Caki2 (cell line): ENCODE measurements at places on chromosomes 12 and 14. TPM values are rescaled to one million over a fixed set of nuclear protein-coding genes. Genes with fewer than 3 reads are reported as not detected.

The CELA1 gene
- total RNA-seq: not detected in 2 replicates

The RTL1 gene
- not detected in 2 replicates for total RNA-seq

The CD4 gene
- total RNA-seq: not detected in 2 replicates

The VRTN gene
- total RNA-seq: 0.03 TPM in 1 of 2 replicates, not detected in the other

The GALNT16 gene
- not detected in 2 replicates for total RNA-seq

The ASCL1 gene
- total RNA-seq: not detected in 2 replicates

The SERPINA12 gene
- not detected in 2 replicates for total RNA-seq

The ATG2B gene
- total RNA-seq: 1.2 and 1.6 TPM in 2 replicates

The SLC10A1 gene
- not detected in 2 replicates for total RNA-seq

The MCRS1 gene
- 128 and 149 TPM in 2 replicates for total RNA-seq

The SMCO2 gene
- total RNA-seq: 0.78 TPM in 1 of 2 replicates, not detected in the other

The POTEM gene
- total RNA-seq: not detected in 2 replicates

The RPS6KL1 gene
- total RNA-seq: 2.9 and 4.5 TPM in 2 replicates

The IFI27L1 gene
- total RNA-seq: 6.6 and 21.8 TPM in 2 replicates

The TMEM229B gene
- total RNA-seq: not detected in 2 replicates

The KERA gene
- not detected in 2 replicates for total RNA-seq

The GYS2 gene
- not detected in 2 replicates for total RNA-seq

The DIO3 gene
- total RNA-seq: 0.71 TPM in 1 of 2 replicates, not detected in the other

The CCDC177 gene
- total RNA-seq: not detected in 2 replicates

The RHEBL1 gene
- total RNA-seq: 0.81 and 4.3 TPM in 2 replicates

The SIVA1 gene
- 196 and 239 TPM in 2 replicates for total RNA-seq

The PTGER2 gene
- total RNA-seq: 0.88 and 4.9 TPM in 2 replicates

The LRIG3 gene
- 16.5 and 29.7 TPM in 2 replicates for total RNA-seq

The ADGRD1 gene
- not detected in 2 replicates for total RNA-seq

The C12orf56 gene
- total RNA-seq: not detected in 2 replicates

The FGF23 gene
- total RNA-seq: not detected in 2 replicates

The ITGB7 gene
- 26.4 and 38.6 TPM in 2 replicates for total RNA-seq

The ZFC3H1 gene
- total RNA-seq: 3.2 and 9.8 TPM in 2 replicates

The PLEKHD1 gene
- not detected in 2 replicates for total RNA-seq

The KITLG gene
- total RNA-seq: 32.5 and 35.0 TPM in 2 replicates

The TAMALIN gene
- not detected in 2 replicates for total RNA-seq

The TAS2R7 gene
- not detected in 2 replicates for total RNA-seq

The PPP2R5E gene
- 5.8 and 8.6 TPM in 2 replicates for total RNA-seq
